ENCODE measurements at places on chromosomes 5 and 9. TPM values are rescaled to one million over a fixed set of nuclear protein-coding genes. Genes with fewer than 3 reads are reported as not detected.

ANGPTL2 gene
- total RNA-seq, result 0.17 TPM

HDHD3 gene
- 24.1 TPM for total RNA-seq

FBN2 gene
- total RNA-seq, result 24.5 TPM

PTPRD gene
- total RNA-seq, result 85.4 TPM

MRPL36 gene
- 31.3 TPM for total RNA-seq

C5 gene
- 0.87 TPM for total RNA-seq
